ENCODE measurements at places on chromosomes 16 and 17.

GRCh38 chr17:73196500-73196899 is 3.6 kb downstream of the COG1 start:
- H3K27me3 ChIP-seq = no peaks in the 10 kb centered on the region
- H3K4me3 ChIP-seq = no peak overlapping the region
- H3K4me1 ChIP-seq = peaks cover 14% of the 10 kb centered on the region
- DNase-seq = no peak
- H3K36me3 ChIP-seq = peaks cover 46% of the 10 kb centered on the region

DNA sequence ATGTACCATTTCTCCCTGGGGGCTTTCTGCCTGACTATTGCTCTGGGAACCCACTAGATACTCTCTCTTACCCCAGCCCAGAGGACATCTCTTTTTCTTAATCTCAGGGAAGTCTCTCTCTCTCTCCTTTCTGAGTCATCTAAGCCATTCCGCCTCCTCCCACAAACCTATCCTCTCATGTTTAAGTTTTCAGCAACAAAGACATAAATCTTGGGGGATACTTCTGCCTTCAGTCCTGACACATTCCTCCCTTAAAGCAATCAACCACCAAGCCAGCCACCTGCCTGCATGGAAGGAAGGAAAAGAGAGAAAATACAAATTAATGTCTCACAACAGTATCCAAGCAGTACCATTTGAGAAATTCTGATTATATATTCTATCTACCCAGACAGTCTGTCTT is 128.8 kb downstream of the HS3ST2 start:
- no peak for DNase-seq
- no peaks in the 10 kb centered on the region for H3K36me3 ChIP-seq
- H3K27ac ChIP-seq = no peak overlapping the region

DNA sequence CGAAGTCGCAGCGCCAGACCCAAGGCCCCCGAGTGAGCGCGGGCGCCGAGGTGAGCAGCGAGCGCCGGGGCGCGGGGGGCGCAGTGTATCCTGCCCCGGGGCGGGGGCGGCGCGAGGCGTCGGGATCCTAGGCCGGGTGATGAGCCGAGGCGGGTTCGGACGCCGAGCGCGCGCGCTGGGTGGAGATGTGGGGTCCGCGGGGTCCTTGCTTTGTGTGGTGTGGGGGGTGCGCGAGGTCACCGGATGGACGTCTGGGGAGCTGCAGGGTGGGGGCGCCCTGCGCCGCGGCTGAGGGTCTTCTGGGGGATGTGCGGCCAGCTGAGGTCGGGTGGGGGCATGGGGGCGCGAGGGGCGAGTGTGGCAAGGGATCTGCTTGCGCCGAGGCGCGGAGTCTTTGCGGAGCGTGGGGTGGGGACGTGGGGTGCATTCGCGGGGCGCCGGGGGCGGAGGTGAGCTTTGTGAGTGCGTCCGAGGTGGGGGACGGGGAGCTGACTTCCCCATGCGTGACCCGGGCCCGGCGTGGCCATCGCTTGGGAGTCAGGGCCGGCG is 560 bp downstream of the RAI1 start:
- H3K4me1 ChIP-seq = peaks cover 41% of the 10 kb centered on the region
- peak overlapping the region; percentile 90 for H3K4me3 ChIP-seq
- H3K36me3 ChIP-seq = no peaks in the 10 kb centered on the region
- peak; percentile 33 for DNase-seq

DNA sequence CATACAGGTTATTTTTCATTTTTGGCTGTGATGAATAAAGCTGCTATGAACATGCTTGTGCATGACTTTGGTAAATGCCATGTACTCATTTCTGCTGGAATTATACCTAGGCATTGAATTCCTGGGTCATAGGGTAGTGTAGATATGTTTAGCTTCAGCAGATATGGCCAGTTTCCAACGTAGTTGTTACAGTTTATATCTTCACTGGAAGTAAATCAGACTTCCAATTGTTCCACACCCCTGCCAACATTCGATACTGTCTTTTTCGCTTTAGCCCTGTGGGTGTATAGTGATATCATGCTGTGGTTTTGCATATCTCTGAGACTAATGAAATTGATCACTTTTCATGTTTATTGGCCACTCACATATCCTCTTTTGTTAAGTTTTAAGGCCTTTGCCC is 50.4 kb downstream of the ARHGAP27 start:
- DNase-seq = no peak
- H3K36me3 ChIP-seq = no peaks in the 10 kb centered on the region
- H3K4me1 ChIP-seq = peaks cover 14% of the 10 kb centered on the region

GRCh38 chr17:70622368-70623260 is 453.3 kb downstream of the KCNJ2 start:
- peak; percentile 80 for DNase-seq
- no peaks in the 10 kb centered on the region for H3K27me3 ChIP-seq
- peaks cover 3% of the 10 kb centered on the region for H3K4me1 ChIP-seq
- H3K27ac ChIP-seq = no peak overlapping the region
- H3K36me3 ChIP-seq = no peaks in the 10 kb centered on the region
- H3K4me3 ChIP-seq = peak overlapping the region; percentile 4

DNA sequence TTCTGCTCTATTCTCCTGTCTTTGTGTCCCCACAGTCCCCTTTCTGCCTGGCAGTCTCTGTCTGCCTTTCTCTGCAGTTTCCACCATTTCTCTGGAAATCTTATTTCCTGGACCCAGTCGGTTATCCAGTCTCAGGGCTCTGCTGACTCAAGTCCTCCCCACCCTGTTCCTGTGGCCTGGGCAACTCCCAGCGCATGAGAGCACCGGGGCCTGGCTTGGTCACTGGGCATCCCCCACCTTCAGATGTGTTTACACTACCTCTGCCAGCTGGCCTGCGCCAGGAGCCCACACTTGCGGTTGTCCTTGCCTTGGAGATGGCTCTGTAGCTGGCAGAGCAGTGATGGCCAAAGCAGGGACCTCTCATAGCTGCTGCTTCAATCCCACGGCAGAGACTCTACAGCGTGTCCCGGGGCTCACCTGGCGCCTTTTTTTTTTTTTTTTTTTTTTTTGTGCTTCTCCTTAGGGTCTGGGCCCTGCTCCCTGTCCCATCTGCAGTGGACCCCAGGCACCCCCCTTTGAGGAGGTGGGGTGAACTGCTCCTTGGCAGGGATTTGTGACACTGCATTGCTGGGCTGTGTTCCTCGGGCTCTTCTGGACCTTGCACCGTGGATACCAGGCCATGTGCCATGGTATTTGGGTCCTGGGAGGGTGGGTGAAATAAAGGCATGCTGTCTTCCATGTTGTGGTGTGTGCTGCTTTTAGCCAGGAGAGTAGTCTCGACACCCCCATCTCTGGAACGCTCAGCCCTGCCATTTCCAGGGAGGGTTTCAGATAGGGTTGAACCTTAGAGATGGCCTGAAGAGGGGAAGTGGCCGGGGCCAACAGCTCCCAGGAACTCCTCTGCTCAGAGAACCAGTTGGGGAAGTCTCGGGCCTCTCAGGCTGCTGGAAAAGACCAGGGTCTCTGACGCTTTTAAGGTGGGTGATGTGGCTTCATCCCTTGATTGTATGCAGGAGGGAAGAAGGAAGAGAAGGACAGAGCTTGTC is 17.5 kb downstream of the GUCY2D start:
- H3K4me3 ChIP-seq = no peak overlapping the region
- no peaks in the 10 kb centered on the region for H3K36me3 ChIP-seq
- peak overlapping the region; percentile 52 for H3K27ac ChIP-seq
- no peaks in the 10 kb centered on the region for H3K27me3 ChIP-seq
- DNase-seq = peak; percentile 56

DNA sequence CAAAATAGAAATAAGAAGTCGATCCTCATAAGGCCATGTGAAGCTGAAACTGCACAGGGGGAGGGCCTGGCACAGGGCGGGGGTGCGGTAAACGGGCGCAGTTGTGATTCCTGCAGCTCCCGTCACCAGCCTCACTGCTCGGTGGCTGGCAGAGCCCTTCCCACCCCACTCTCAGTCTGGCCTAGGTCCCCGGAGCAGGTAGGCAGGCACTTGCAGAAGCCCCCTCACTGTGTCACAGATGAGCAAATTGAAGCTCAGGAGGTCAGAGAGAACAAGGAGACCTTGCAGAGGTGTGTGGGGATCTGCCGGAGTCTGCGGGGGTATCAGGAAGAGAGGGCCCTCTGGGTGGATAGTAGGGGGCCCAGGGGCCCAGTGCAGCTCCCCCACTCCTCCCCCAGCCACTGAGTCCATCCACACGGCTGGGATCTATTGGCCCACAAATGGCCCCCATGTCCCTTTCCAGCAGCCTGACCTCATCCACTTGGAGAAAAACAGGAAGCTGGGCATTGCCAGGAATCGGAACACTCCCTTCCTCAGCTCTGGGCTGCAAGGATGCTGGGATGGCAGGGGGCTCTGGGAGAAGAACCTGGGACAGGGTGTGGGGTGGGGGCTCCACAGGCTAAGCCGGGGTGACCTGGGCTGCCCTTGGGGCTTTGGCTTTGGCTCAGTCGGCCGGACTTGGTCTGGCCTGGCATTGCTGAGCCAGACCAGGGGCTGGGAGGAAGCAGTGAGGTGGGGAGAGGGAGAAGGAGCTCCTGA is 21.4 kb upstream of the MAP3K14 start:
- H3K4me1 ChIP-seq = peaks cover 3% of the 10 kb centered on the region
- no peaks in the 10 kb centered on the region for H3K36me3 ChIP-seq
- no peak for DNase-seq
- no peak overlapping the region for H3K4me3 ChIP-seq
- H3K27me3 ChIP-seq = no peaks in the 10 kb centered on the region

GRCh38 chr16:2088759-2089358 is 41.1 kb downstream of the TSC2 start:
- peaks cover 8% of the 10 kb centered on the region for H3K4me1 ChIP-seq
- no peak overlapping the region for H3K27ac ChIP-seq
- no peaks in the 10 kb centered on the region for H3K27me3 ChIP-seq
- DNase-seq = no peak
- no peaks in the 10 kb centered on the region for H3K36me3 ChIP-seq

GRCh38 chr17:57750109-57750871 is 5.2 kb upstream of the CCDC182 start:
- no peak overlapping the region for H3K4me3 ChIP-seq
- no peaks in the 10 kb centered on the region for H3K4me1 ChIP-seq
- H3K27ac ChIP-seq = no peak overlapping the region
- no peaks in the 10 kb centered on the region for H3K36me3 ChIP-seq
- peaks cover 22% of the 10 kb centered on the region for H3K27me3 ChIP-seq

DNA sequence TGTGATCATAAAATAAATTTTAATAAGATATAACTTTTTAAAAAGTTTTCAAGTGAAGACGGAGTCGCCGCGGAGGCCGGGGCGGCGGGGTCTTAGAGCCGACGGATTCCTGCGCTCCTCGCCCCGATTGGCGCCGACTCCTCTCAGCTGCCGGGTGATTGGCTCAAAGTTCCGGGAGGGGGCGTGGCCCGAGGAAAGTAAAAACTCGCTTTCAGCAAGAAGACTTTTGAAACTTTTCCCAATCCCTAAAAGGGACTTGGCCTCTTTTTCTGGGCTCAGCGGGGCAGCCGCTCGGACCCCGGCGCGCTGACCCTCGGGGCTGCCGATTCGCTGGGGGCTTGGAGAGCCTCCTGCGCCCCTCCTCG is at the start of gene FOXC2:
FOXC2 (plus strand) TSS at position 229 of the 365 bp plus-strand sequence. CDS start 507 bp downstream, outside the sequence.
- no peaks in the 10 kb centered on the region for H3K36me3 ChIP-seq
- H3K27ac ChIP-seq = no peak within 1 kb of the TSS
- H3K4me1 ChIP-seq = peaks cover 15% of the 10 kb centered on the region

GRCh38 chr16:57736419-57737351 is 1.1 kb downstream of the KATNB1 start:
- H3K27me3 ChIP-seq = no peaks in the 10 kb centered on the region
- H3K4me3 ChIP-seq = peak overlapping the region; percentile 87
- no peaks in the 10 kb centered on the region for H3K36me3 ChIP-seq
- H3K4me1 ChIP-seq = peaks cover 14% of the 10 kb centered on the region
- peak overlapping the region; percentile 6 for H3K27ac ChIP-seq

- no peaks in the 10 kb centered on the region for H3K27me3 ChIP-seq
- H3K4me3 ChIP-seq = no peak overlapping the region
- no peaks in the 10 kb centered on the region for H3K36me3 ChIP-seq
- H3K4me1 ChIP-seq = no peaks in the 10 kb centered on the region
Measured at GRCh38 chr16:28082624-28083023, 19.1 kb upstream of the GSG1L start.

- no peaks in the 10 kb centered on the region for H3K4me1 ChIP-seq
- no peaks in the 10 kb centered on the region for H3K27me3 ChIP-seq
- no peaks in the 10 kb centered on the region for H3K36me3 ChIP-seq
- no peak for DNase-seq
- H3K4me3 ChIP-seq = no peak overlapping the region
- H3K27ac ChIP-seq = no peak overlapping the region
Measured at GRCh38 chr17:80976701-80977100, 14.9 kb upstream of the CHMP6 start.

GRCh38 chr16:48180868-48181480 is 25.2 kb upstream of the ABCC12 start:
- no peaks in the 10 kb centered on the region for H3K36me3 ChIP-seq
- DNase-seq = no peak
- no peak overlapping the region for H3K27ac ChIP-seq
- no peak overlapping the region for H3K4me3 ChIP-seq
- no peaks in the 10 kb centered on the region for H3K4me1 ChIP-seq

- peaks cover 20% of the 10 kb centered on the region for H3K4me1 ChIP-seq
- DNase-seq = peak; percentile 74
- no peaks in the 10 kb centered on the region for H3K36me3 ChIP-seq
Measured at GRCh38 chr17:67386965-67387551, 10.0 kb downstream of the PITPNC1 start.

- no peaks in the 10 kb centered on the region for H3K4me1 ChIP-seq
- H3K36me3 ChIP-seq = no peaks in the 10 kb centered on the region
- no peak overlapping the region for H3K4me3 ChIP-seq
- no peaks in the 10 kb centered on the region for H3K27me3 ChIP-seq
- DNase-seq = no peak
Measured at GRCh38 chr16:73725156-73725555, 571.5 kb upstream of the PSMD7 start.

DNA sequence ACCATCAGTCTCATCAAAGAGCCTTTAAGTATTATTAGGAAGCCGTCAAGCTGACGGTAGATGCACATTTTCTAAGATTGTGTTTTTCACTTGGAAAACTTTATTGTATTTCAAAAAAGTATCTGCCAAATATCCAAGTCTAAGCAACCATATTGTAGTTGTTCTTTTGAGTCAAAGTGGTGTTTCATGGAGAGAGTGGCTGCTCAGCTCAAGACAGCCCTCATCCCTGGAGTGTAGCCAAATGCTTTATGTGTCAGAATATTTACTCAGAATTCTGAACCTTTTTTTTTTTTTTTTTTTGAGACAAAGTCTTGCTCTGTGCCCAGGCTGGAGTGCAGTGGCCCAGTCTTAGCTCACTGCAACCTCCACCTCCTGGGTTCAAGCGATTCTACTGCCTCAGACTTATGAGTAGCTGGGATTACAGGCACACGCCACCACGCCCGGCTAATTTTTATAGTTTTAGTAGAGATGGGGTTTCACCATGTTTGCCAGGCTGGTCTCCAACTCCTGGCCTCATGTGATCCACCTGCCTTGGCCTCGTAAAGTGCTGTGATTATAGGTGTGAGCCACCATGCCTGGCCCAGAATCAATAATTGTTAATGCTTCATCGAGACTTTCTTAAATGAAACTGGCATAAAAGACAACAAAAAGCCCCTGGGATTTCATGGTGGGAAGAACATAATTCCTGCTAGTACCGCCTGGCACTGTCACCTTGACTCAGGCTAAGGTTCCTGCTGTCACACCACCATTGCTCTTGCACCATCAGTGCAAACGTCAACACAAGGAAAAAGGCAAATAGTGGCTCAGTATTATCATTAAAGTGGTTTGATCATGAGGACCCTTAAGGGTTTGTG is 45.5 kb downstream of the PRKCA start:
- H3K4me3 ChIP-seq = peak overlapping the region; percentile 51
- H3K27me3 ChIP-seq = no peaks in the 10 kb centered on the region
- H3K27ac ChIP-seq = peak overlapping the region; percentile 90
